ENCODE measurements at places on chromosomes 3 and 15.

DNA sequence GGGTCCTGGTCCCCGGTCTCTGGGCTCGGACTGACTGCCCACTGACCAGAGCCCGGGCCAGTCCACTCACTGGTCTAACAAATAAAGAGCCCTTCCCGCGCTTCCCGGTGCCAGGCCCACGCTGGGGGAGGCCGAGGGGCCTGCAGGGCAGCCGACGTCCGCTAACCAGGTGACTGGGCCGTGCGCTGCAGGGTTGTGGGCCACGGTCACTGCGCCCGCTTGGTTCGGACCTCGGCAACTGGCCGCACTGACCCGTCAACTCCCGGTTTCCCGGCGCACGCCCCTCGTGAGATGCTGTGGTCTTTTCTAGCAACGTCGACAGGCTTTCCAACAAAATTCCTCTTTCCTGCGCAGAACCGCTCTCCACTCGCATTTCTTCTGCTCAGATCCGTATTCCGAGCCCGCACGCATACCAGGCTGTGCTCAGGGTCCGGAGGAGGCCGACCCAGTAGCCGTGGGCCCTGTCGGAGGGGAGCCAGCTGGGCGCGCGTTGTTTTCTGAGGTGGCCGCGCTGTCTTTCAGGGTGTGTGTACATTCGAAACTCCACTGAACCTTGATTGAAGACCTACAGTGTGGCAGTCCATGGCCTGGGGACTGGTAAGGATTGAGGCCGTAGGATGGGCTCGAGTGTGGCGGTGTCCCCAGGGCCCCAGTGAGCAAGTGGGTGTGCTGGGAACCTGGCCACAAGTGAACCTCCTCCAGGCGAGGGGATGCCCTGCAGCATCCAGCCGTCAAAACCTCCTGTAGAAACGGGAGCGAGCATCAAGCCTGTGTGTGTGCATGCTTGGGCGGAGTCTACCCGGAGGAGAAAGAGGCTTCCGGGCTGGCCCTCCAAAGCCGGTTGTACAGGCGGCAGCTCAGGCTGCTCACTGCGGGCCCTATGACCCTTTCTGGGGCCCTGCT, 875 bp upstream of the NT5DC2 start:
- peaks cover 9% of the 10 kb centered on the region for H3K36me3 ChIP-seq
- peaks cover 57% of the 10 kb centered on the region for H3K4me1 ChIP-seq
- peaks cover 2% of the 10 kb centered on the region for H3K27me3 ChIP-seq

DNA sequence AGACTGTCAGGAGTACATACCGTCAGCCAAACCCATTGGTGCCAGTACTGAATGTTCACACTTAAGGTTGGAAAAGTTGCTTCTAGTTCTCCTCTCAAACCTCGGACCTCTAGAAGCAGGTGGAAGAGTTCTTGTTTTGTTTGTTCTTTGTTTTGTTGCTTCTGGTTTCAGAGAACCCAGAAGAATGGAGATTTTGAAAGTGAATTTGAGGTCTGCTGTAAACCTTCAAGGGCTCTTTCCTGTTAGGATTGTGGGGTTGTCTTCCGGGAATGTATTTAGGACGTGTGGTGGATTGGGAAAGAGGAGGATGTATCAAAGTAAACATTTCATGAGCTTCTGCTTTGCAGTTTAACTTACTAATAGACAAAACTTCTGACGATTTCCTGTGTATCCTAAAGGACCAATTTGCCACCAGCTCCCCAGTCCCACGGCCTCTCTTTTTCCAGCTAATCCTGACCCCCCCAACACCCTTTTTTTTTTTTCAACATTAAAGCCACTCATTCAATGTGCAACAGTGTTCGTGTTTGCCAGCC, 50.3 kb downstream of the FILIP1L start:
- H3K27ac ChIP-seq: no peak overlapping the region
- DNase-seq: no peak
- no peak overlapping the region for H3K4me3 ChIP-seq
- H3K27me3 ChIP-seq: no peaks in the 10 kb centered on the region
- H3K36me3 ChIP-seq: no peaks in the 10 kb centered on the region
- peaks cover 17% of the 10 kb centered on the region for H3K4me1 ChIP-seq

DNA sequence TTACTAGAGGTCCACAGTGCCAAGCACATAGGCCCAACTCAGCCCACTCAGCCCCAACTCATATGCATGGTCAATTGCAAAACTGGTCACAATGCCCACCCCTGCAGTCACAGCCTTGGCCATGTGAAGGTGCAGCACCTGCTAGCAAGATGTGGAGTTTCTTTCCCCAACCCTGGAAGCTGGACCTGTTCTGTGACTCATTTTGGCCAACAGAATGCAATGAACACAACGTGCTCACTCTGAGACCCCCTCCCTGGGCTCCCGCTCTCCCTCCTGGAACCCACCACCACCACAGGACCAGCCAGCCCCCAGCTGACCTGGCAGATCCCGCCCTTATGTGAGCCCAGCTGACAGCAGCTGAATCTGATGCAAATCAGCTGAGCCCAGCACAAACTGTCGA, 34.4 kb downstream of the ALDH1L1 start:
- H3K27me3 ChIP-seq: peaks cover 12% of the 10 kb centered on the region
- H3K27ac ChIP-seq: no peak overlapping the region
- H3K4me1 ChIP-seq: no peaks in the 10 kb centered on the region
- H3K4me3 ChIP-seq: no peak overlapping the region
- H3K36me3 ChIP-seq: no peaks in the 10 kb centered on the region

DNA sequence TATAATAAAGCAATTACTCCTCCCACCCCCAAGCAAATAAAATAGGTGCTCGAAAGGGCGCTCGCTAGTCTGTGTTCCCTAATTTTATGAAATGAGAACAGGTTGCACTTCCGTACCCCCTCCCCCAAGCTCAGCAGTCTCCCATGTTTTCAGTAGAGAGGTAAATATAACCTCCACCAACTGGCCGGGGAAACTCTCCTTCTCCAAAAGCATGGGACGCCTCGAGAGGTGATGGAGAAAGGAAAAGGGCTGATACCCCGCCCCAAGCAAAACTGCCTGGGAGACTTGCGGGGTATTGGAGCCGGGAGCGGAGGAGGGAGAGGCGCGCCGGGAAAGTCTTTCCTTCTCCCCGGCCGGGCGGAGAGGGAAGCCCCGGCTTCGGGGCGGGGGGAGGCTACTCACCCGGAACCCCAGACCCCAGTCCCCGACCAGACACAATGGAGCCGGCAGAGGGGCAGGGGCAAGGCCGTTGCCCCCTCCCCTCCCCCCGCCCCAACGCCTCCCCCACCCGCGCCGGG, 605 bp downstream of the DCUN1D1 start:
- DNase-seq: peak; percentile 26
- H3K36me3 ChIP-seq: peaks cover 3% of the 10 kb centered on the region
- peaks cover 32% of the 10 kb centered on the region for H3K4me1 ChIP-seq
- no peaks in the 10 kb centered on the region for H3K27me3 ChIP-seq
- peak overlapping the region; percentile 24 for H3K27ac ChIP-seq

GRCh38 chr3:45911511-45912226, 25.3 kb downstream of the CCR9 start:
- no peak overlapping the region for H3K4me3 ChIP-seq
- H3K4me1 ChIP-seq: peaks cover 13% of the 10 kb centered on the region
- H3K36me3 ChIP-seq: peaks cover 4% of the 10 kb centered on the region

GRCh38 chr3:50885070-50885850, 210.5 kb downstream of the DOCK3 start:
- no peaks in the 10 kb centered on the region for H3K27me3 ChIP-seq
- DNase-seq: no peak
- no peaks in the 10 kb centered on the region for H3K4me1 ChIP-seq

DNA sequence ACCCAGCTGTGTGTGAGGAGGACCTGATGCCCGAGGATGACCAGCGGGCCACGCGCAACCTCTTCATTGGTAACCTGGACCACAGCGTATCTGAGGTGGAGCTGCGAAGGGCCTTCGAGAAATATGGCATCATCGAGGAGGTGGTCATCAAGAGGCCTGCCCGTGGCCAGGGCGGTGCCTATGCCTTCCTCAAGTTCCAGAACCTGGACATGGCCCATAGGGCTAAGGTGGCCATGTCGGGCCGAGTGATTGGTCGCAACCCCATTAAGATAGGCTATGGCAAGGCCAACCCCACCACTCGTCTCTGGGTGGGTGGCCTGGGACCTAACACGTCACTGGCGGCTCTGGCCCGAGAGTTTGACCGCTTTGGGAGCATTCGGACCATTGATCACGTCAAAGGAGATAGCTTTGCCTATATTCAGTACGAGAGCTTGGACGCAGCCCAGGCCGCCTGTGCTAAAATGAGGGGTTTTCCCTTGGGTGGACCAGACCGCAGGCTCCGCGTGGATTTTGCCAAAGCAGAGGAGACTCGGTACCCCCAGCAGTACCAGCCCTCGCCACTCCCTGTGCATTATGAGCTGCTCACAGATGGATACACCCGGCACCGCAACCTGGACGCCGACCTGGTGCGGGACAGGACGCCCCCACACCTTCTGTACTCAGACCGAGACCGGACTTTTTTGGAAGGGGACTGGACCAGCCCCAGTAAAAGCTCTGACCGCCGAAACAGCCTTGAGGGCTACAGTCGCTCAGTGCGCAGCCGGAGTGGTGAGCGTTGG, 1.5 kb downstream of the RBM15B start:
- H3K36me3 ChIP-seq: peaks cover 41% of the 10 kb centered on the region
- DNase-seq: no peak
- H3K4me3 ChIP-seq: peak overlapping the region; percentile 78
- H3K4me1 ChIP-seq: peaks cover 60% of the 10 kb centered on the region
- H3K27me3 ChIP-seq: peaks cover 3% of the 10 kb centered on the region

DNA sequence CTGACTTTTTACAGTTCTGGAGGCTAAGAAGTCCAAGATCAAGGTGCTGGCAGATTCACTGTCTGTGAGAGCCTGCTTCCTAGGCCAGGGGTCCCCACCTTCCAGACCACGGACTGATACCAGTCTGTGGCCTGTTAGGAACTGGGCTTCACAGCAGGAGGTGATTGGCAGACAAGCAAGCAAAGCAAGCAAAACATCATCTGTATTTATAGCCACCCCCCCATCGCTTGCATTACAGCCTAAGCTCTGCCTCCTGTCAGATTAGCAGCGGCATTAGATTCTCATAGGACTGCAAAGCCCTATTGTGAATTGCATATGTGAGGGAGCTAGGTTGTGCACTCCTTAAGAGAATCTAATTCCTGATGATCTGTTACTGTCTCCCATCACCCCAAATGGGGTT, 194.7 kb upstream of the THRB start:
- H3K4me1 ChIP-seq: no peaks in the 10 kb centered on the region
- H3K27me3 ChIP-seq: no peaks in the 10 kb centered on the region
- no peak overlapping the region for H3K4me3 ChIP-seq
- no peaks in the 10 kb centered on the region for H3K36me3 ChIP-seq

DNA sequence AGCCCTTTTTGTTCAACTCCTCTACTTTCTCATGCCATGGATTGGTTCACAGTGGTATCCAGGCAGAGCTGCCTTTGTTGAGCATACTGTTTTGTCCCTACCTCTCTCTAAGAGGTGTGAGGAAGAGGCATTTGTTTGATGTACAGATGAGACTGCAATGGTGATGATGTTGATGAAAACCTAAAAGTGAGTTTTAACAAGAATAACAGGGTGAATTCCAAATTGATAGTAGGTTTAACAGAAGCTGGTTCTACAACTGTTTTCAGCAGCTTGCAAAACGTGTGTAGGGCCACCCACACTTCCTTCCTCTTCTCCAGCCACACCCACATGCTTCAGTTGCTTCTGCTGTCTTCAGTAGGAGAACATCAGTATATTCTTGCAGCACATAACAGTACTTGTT, 10.2 kb downstream of the SNRK start:
- no peaks in the 10 kb centered on the region for H3K27me3 ChIP-seq
- no peak overlapping the region for H3K4me3 ChIP-seq
- peaks cover 10% of the 10 kb centered on the region for H3K4me1 ChIP-seq
- no peak for DNase-seq
- no peak overlapping the region for H3K27ac ChIP-seq

- H3K27ac ChIP-seq: no peak overlapping the region
- no peaks in the 10 kb centered on the region for H3K36me3 ChIP-seq
- H3K4me1 ChIP-seq: peaks cover 34% of the 10 kb centered on the region
- no peak overlapping the region for H3K4me3 ChIP-seq
- DNase-seq: no peak
Observed at GRCh38 chr3:59251869-59252268, 202.0 kb upstream of the CFAP20DC start.

DNA sequence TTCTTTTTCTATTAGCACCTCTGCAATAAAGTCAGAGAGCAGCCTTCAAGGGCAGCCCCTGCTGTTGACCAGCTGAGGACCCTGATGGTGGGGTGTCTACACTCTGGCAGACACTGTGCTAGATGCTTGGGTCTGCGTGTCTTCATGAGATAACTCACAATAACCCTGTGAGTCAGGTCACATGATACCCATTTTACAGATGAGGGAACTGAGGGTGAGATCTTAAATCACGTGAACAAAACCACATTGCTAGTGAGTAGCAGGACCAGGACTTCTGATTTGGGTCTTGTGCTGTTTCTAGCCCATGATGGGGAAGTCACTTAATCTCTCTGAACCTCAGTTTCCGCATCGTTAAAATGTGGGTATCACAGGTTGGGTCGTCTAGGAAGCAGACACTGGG, 118.5 kb upstream of the LIPC start:
- H3K4me3 ChIP-seq: no peak overlapping the region
- no peaks in the 10 kb centered on the region for H3K27me3 ChIP-seq
- H3K36me3 ChIP-seq: no peaks in the 10 kb centered on the region
- no peak overlapping the region for H3K27ac ChIP-seq
- H3K4me1 ChIP-seq: peaks cover 13% of the 10 kb centered on the region

GRCh38 chr3:48240000-48240963, 622 bp upstream of the ZNF589 start:
- DNase-seq: peak; percentile 6
- H3K27me3 ChIP-seq: no peaks in the 10 kb centered on the region
- H3K36me3 ChIP-seq: no peaks in the 10 kb centered on the region
- peaks cover 36% of the 10 kb centered on the region for H3K4me1 ChIP-seq

GRCh38 chr15:40906991-40907802, 12.9 kb downstream of the VPS18 start:
- no peaks in the 10 kb centered on the region for H3K27me3 ChIP-seq
- no peak for DNase-seq
- no peak overlapping the region for H3K4me3 ChIP-seq

DNA sequence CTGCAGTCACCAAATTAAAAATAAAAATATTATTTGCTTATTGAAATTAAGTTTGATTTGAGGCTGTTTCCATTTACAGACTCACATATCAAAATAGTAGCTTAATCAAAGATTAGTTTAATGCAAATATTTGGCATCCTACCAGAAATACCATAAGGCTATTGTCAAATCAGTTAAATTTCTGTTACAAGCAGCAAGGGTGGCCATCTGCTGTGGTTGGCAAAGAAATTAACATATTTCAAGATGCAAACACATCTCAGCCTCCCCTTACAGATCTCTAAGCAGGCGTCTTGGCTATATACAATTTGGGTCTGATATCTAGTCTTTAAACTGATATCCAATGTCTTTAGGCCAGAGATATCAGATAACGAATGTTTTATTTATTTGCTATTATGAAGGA, 83.2 kb upstream of the NEDD4 start:
- H3K4me1 ChIP-seq: peaks cover 11% of the 10 kb centered on the region
- peak overlapping the region; percentile 47 for H3K4me3 ChIP-seq
- H3K36me3 ChIP-seq: no peaks in the 10 kb centered on the region

GRCh38 chr3:77707281-77707680, 667.4 kb downstream of the ROBO2 start:
- H3K27ac ChIP-seq: no peak overlapping the region
- no peak overlapping the region for H3K4me3 ChIP-seq
- no peaks in the 10 kb centered on the region for H3K27me3 ChIP-seq
- no peaks in the 10 kb centered on the region for H3K36me3 ChIP-seq

- H3K36me3 ChIP-seq: no peaks in the 10 kb centered on the region
- no peak overlapping the region for H3K27ac ChIP-seq
- no peaks in the 10 kb centered on the region for H3K4me1 ChIP-seq
- DNase-seq: no peak
Observed at GRCh38 chr3:64796607-64797399, 109.0 kb upstream of the ADAMTS9 start.
